Breast epithelium (tissue), 4 donors: ENCODE measurements at places on chromosomes 12 and 14.

- DNase-seq: no peak
Observed at GRCh38 chr12:454833-455232, 4.9 kb upstream of the B4GALNT3 start.

DNA sequence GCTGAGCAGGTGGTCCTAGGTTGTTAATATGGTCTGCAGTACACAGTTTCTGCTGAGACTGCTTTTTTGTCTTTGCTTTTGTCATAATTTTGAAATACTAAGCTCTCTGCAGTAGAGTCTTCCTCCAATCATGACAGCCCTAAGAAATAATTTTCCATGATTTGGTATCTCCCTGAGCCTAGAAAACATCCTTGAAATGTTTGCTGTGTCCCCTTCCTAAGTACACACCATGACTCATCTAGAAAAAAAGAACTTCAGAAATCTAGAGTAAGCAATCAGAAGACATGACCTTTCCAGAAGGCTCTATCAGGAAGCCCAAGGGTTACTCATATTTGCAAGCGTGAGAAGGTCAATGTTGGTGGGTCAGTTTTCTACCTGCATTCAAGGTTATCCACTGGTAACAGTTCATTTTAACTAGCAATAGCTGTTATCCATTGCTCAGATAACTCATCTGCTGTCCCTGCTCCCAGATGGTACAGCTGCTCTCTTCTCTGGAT is 16.4 kb downstream of the DAD1 start:
- no peak for DNase-seq

- no peak for DNase-seq
Observed at GRCh38 chr14:102138535-102138934, 1.2 kb upstream of the WDR20 start.

DNA sequence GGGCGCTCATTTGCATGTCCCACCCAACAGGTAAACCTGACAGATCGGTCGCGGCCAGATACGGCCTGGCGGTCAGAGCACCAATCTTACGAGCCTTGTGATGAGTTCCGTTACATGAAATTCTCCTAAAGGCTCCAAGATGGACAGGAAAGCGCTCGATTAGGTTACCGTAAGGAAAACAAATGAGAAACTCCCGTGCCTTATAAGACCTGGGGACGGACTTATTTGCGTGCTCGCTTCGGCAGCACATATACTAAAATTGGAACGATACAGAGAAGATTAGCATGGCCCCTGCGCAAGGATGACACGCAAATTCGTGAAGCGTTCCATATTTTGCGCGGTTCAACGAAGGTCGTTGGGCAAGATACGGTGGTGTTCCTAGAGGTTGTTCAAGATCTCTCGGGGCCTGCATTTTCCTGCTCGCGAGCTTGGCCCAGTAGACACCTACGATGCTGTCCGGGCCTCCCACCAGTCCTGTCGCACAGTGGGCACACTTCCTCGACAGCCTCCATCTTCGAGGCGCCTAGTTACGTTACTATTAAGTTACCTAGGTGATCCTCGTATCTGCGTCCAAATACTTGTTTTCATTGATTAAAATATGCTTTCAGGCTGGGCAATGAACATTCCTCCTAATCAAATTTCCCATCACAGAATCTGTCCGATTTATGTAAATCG is at the start of gene RNU6-7:
RNU6-7 (plus strand) TSS at position 230 of the 675 bp plus-strand sequence.
- DNase-seq: no peak

DNA sequence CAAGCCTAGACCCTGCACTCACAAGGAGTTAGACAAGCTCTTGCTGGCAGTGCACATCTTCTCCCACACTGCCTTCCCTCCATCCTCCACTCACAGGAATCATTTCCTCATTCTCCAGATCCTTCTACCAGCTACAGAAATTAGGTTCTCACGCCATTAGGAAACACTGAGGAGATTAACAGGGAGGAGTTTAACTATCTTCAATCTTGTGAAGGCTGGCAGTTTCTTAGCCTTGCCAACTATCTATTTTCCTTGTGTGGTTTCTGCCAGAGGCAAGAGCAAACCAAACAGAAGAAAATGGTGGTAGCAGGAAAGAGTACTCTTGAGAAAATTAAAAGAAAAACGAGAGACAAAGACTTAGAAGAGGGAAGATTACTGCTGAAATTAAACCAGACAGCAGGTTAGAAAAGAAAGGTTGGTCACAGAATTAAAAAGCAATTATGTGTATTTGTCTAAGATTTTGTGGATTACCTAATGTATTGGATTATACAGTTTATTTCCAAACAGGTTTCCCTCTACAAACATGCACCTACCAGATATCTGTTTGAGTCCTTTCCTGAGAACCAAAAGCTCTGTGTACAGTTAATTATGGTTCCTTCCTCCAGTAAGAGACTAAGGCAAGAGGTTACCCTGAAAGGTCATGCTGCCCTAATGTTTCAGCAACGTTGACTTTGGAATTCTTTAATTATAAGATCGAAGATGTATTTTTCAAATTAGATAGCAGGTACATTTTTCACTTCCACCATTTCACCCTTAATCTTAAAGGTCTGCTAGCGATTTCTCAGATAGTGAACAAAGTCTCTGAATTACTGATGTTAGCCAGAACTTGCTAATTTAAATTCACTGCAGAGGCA is 5.0 kb downstream of the RERG start:
- DNase-seq: no peak

DNA sequence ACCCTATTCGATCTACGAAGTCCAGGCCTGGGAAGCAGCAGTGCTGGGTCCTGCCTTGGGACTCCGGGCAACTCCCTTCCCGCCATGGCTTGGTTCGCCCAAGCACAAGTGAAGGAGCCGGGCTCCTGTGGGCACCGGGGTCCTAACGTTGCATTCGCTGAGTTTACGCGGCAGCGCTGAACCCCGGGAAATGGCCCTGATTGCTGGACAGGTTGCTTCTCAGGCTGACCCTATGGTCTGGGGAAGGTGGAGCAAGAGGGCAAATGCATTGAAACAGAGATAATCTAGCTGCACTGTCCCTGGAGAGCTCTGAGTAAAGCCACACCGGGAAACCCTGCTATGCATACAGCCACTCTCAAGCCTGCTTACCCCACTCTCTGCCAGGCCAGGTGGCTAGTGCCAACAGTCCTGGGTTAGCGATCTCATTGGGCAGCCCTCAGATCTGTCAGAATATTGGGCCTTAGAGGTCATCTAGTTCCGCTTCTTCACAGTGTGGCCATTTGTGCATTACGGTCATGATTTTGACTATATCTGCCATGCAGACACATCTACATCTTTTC is 11.3 kb downstream of the SYNE3 start:
- no peak for DNase-seq

- DNase-seq: no peak
Observed at GRCh38 chr12:119322301-119322723, 12.2 kb upstream of the CCDC60 start.

- DNase-seq: no peak
Observed at GRCh38 chr14:83734431-83734830, 1795.5 kb upstream of the FLRT2 start.

DNA sequence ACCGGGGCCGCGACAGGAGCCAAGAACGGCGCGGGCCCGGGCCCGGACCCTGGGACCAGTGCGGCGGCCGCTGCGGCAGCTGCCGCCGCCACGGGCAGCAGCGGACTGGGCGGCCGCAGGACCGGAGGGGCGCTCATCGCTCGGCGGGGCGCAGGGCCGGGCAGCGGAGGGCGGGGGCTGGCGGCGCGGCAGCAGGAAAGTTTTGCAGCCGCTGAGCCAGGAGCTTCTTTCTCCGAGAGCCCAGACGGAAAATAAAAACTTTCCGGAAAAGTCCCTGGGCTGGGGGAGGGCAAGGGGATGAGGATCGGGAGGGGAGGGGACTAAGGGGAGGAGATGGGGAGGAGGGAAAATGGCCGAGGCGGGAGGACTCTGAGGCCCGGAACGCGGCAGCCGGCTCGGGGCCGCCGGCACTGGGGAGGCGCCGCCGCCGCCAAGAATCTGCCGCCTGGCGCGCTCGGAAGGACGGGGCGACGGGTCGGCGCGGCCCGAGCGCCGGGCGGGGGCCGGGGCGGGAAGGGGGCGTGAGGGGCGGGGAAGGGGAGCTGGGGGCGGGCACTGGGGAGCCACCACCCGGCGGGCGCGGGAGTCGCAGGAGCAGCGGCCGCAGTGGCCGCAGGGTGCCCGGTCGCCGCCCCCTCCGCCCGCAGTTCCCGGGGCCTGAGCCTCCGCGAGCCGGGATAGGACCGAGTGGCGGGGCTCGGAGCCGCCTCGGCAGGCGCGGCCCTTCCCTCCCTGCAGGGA is at the start of gene PRKD1:
PRKD1 (minus strand) TSS at position 472 of the 741 bp plus-strand sequence.
- no peak for DNase-seq

- DNase-seq: no peak
Observed at GRCh38 chr12:82517808-82518207, 159.5 kb downstream of the METTL25 start.

- DNase-seq: no peak
Observed at GRCh38 chr14:35438910-35439713, 34.6 kb upstream of the NFKBIA start.

GRCh38 chr12:18752280-18752920 is 14.5 kb downstream of the CAPZA3 start:
- DNase-seq: no peak

DNA sequence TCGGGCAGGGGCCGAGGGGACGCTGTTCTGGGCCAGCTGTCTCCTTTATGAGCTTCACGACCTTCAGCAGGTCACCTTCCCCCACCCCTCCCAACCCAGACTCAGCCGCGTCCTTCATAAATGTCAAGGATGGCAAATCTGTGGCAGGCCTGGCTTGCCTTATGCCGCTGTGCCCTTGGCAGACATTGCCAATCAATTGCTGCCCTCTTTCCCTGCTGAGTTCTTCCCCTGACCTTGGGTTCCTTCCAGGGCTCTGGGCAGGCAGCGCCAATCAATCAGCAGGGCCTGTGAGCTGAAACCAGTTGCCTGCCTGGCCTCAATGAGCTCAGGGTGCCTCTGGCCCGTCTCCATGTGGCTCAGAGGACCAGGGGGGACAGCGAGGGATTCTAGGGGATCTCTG is 7.7 kb downstream of the FAM222A start:
- no peak for DNase-seq

GRCh38 chr14:63504648-63505047 is 38.5 kb downstream of the PPP2R5E start:
- no peak for DNase-seq

DNA sequence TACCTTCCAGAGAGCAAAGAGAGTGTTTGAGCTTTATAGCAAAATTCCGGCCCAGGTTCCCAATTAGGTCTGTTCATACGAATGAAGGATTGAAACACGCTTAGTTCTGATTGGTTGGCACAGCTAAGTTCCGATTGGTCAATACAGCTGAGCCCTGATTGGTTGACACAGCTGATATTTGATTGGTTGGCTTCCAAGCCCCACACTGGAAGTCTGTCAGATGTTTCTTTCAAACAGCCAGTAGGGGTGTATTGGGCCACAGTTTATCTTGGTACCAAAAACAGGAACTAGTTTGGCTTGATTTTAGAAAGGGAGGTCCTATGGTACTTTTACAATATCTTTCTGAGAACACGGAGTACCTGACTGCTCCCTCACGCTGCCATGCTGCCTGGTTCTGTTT is 93.4 kb downstream of the CAND1 start:
- no peak for DNase-seq

GRCh38 chr12:62006076-62006732 is 254.0 kb upstream of the USP15 start:
- no peak for DNase-seq

DNA sequence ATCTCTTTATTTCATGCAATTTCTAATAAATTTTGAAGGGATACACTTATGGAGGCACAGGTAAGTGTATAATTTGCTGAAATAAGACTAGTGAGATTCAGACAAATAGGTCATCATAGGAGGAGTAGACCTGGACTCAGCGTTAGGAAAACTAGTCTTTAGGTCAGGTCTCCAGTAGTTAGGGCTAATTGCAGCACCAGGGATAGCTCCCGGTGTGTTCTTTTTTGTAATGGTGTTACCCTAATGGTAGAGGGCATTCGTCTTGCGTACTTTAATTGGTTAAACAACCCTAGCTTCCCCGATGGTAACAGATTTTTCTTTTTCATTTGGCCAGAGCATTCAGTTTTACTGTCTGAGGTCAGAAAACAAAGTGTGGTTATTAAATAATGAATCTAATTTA is 64.9 kb downstream of the ARID2 start:
- DNase-seq: no peak

GRCh38 chr14:104731320-104732294 is 7.6 kb downstream of the ADSS1 start:
- no peak for DNase-seq

- DNase-seq: no peak
Observed at GRCh38 chr12:6632026-6632983, 3.5 kb downstream of the LPAR5 start.

DNA sequence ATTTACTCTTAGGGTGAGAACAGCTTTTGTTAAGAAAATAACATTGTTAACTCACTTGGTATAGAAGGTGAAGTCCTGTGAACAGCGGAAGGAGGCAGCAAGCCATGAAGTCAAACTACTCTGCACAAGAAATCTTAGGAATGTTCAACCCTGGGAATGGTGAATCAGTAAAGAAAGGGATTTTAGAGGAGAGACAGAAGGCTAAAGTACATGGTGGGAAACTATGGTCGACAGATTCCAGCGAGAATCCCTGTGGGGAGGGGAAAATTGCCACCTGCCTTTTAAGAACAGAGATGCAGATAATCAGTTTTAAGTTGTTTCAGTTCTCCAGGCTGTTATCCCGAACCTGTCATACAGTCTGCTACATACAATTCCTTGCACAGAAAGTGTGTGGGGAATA is 63.2 kb upstream of the PTPRR start:
- DNase-seq: no peak

- no peak for DNase-seq
Observed at GRCh38 chr12:104549815-104550480, 93.2 kb downstream of the CHST11 start.

DNA sequence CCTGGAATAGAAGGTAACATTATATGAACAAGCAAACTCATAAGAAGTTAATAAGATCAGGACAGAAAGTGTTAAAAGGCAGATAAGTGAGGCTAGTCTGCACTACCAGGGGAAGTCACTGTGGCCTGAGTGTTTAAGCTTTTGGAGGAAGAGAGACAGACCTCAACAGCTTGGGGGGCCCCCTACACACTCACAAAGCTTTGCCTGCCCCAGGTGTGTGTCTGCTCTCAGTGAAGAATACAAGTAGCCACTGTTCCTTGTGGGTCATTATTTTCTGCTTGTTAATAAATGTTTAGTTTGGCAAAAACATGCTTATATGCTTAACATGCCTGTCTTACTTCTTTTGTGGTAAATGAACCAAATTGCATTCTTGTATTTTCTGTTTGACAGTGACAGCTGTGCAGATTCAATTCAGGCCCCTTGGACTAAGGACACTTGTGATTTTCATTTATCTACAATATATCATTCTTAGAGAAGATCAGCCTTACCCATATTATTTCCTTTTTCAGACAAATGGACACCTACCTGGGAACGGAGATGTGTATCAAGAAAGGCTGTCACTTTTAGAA is 50.7 kb upstream of the C12orf71 start:
- no peak for DNase-seq

- no peak for DNase-seq
Observed at GRCh38 chr12:106115440-106115839, 23.3 kb downstream of the NUAK1 start.
